Fibroblast of gingiva (primary cell): ENCODE measurements at places on chromosomes 7 and 10.

DNA sequence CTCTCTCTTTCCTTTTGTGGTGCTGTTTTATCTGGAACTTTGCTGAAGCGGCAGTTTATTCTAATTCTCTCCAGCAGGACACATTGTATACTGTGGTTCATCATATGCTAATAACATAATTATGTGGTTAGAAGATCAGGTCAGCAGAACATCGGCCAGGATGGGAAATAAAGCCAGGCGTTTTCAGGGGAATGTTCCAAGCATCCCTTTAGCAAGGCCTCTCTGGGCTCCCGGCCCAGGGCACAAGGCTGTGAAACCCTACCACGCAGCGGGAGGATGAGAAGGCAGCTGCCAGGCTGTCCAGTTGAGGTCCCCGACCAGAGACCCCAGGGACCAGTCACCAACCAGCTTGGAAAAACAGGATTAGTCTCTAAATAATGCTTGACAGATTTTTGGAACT lies 112.2 kb upstream of the GALNT17 start:
- no peak for DNase-seq

GRCh38 chr7:80719261-80719660 lies 80.8 kb downstream of the CD36 start:
- peak; percentile 68 for DNase-seq

DNA sequence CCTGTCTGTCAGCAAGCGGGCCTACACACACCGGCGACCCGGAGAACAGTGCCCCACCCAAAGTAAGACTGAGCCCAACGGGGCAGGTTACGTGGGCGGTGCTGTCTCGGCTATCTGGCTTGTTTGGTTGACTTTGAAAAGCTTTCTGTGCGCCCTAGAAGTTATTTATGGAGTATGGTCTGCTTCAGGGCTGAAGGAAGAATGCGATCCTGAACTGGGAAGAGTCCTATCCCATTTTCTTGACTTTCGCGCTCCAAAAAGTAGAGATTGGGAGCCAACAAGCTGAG lies 1.5 kb downstream of the INA start:
- DNase-seq: no peak

DNA sequence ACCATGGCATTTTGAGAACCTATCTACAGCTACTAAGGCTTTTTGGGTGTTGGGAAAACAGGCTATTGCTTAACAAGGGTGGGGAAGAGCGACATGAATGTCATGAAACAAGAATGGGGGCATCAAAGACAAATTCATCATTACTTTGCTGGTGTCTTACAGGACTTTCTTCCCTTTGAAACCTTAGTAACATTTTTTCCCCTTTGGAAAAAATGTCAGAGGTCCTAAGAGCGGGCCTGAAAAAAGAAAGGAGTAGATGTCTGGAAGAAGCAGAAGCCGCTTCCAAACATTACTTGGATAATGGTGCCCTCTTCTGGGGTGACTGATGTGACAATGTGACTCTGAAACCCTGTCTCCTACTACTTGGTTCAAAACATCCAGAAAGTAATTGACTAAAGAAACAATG lies 3.8 kb upstream of the DDX50 start:
- DNase-seq: peak; percentile 68

- DNase-seq: no peak
Observed at GRCh38 chr10:132787495-132788179, 1.7 kb upstream of the NKX6-2 start.

GRCh38 chr7:105014693-105015389 lies 836 bp downstream of the KMT2E start:
- DNase-seq: peak; percentile 45

DNA sequence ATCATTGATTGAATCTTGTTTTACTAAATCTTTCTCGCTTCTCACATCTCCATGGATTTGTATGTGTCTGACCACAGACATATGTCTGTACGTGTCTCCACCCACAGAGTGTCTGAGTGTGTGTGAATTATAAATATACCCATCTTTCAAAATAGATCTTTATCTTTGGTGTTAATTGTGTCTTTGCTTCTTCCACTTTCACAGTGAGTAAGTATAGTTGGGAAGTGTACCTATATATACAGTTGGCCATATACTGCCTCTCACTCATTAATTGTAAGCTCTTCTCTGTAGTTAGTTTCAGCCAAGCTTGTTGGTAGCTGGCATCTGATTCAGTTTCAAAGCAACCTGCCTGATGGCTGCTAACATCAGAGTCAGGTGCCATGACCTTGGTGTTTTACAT lies 18.4 kb downstream of the EEPD1 start:
- no peak for DNase-seq

DNA sequence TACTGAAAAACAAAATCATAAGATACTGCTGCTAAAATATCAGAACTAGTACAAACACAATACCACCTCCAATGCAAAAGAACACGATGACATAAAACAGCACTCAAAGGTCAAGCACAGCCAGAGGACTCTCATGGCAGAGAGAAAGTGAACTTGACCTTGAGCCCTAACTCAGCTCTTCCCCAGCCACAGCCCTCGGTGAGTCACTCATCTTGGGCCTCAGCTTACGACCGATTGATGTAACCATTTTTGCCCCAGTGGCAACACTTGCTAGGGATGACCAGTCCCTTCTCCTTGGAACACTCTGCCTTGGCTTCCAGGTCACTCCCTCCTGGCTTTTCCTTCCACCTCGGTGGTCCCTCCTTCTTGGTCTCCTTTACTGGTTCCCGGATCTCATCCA lies 77.8 kb downstream of the JAZF1 start:
- DNase-seq: peak; percentile 65

GRCh38 chr7:21542891-21543527 lies at the start of gene DNAH11:
Gene DNAH11, plus strand, starts transcription at chr7:21543039. Its CDS starts 207 bp downstream, at chr7:21543246.
- no peak for DNase-seq

GRCh38 chr10:127351542-127351941 lies 155.2 kb upstream of the INSYN2A start:
- DNase-seq: no peak

DNA sequence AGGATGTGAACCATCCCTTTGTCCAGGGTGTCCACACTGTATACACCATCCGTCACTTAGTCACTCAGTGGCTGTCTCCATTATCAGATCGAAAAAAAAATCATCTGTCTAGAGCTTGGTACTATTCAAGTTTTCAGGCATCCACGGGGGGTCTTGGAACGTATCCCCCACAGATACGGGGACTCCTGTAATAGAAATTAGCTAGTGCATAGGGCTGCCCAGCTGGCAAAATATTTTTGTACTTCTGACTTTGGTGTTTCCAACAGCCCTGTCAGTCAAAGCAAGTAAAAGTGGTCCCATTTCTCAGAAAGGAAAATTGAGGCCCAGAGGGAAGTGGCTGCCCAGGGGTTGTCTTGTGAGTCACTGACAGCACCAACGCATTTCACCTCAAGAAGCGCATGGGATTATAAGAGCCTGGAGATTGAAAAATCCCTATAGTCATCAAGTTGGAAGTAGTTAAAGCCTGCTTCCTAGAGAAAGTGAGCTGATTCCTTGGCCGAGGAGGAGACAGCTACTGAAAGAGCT lies 52.1 kb upstream of the SLC29A3 start:
- no peak for DNase-seq

DNA sequence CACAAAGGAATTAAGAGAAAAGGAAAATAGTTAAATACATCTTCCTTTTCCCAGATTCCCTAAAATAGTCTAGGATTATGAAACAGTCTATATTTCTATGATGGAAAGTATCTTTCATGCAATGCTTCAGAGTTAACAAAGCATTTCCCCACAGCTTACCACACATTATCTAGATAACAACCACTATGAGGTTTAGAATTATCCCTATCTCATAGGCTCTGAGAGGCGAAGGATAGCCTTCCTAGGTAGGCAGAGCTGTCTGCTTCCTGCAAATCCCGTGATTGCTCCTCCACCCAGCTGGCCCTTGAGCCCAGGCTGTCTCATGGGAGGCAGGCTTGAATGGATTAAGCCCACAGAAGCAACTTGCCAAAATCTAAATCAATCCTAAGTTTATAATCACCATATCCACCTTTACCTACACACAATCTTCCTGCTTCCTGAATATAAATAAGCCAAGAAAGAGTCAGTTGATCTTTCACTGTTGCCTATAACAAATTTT lies 321.4 kb upstream of the AOAH start:
- DNase-seq: no peak

GRCh38 chr7:22193450-22193983 lies 163.4 kb downstream of the RAPGEF5 start:
- DNase-seq: peak; percentile 40

- no peak for DNase-seq
Observed at GRCh38 chr7:7486362-7486761, 49.3 kb downstream of the COL28A1 start.

- no peak for DNase-seq
Observed at GRCh38 chr10:43308515-43308914, 41.6 kb upstream of the RASGEF1A start.

DNA sequence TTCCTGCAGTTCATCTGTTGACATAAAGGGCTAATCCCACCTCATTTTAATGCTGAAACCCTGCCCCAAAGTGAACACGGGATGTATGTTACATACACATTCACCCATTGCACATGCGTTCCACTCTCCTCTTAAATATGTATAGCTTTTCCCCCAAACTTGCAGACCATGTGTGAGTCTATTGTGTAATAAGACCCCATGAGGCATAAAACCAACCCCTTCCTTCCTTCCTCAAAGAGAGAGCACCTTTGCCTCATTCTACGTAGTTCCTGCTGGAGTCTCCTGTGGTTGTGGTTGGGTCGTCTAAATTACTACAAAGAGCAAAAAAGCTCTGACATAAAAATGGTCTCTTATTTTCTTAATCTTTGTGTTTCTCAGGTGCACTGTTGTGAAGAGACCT lies 345.7 kb upstream of the KLF6 start:
- DNase-seq: no peak

DNA sequence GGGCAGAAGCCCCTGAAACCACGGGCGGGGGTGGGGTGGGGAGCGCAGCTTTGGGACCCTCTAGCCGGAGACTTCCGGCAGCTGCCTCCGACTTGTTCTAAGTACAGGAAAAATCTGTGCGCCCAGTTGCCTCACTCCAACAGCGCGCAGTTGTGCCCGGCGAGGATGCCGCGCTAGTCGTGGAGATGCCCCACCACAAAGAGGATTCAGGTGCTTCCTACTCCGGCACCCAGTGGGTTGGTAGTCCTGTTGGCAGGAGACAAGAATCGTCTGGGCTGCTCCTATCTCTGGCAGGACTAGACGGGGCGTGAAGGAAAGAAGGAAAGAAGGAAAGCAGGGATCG lies 465 bp upstream of the NPY start:
- no peak for DNase-seq

DNA sequence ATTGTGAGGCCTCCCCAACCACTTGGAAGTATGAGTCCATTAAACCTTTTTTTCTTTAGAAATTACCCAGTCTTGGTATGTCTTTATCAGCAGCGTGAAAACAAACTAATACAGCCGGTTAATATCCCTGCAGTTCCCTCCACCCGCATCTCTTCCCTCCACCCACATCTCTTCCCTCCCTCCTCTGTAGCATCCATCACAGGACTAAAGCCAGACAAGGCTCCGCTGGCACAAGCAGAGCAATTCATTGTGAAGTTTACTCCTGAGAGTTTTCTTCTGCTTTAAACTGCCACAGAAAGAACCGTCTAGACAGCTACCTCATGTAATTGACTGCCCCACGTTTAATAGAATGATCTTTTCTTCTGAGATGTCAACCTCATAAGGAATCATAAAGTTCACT lies 131.5 kb downstream of the KIAA1217 start:
- no peak for DNase-seq

DNA sequence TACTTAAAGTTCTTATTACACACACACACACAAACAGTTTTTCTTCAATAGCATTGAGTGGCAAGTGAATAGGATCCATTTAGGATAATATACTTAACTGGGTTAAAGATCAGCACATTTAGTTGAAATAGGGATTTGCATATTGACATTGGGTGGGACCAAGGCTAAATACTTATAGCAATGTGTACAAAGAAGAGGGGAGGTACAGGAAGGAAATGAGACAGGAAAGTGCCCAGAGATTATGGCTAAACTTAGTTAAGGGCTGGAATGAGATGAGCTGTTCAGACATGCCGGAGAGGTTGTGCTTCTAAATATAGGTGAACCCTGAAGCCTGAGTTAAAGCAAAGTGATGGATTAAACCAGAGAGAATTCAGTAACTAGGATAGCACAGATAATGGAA lies 95.1 kb downstream of the LSMEM1 start:
- no peak for DNase-seq

- DNase-seq: no peak
Observed at GRCh38 chr7:48045195-48045765, 9.9 kb downstream of the C7orf57 start.

DNA sequence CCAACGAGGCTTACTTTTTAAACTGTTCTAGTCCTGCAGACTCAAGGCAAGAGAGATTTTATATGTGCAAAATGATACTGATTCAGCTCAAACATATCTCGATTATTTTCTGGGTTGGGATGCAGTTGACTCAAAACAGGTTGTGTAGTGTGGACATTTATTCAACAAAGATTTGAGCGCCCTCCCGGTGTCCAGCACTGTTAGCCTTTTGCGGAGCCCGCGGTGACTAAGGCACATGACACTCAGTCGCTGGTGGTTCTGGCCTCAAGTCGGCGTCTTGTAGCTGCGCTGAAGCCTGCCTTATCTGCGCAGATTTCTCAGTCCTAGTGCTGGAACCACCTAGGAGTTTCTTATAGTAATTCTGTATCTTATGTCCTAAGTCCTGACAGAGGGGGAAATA lies 938 bp upstream of the CADPS2 start:
- peak; percentile 63 for DNase-seq

- DNase-seq: peak; percentile 51
Observed at GRCh38 chr7:140200061-140200989, 23.5 kb upstream of the KDM7A start.

DNA sequence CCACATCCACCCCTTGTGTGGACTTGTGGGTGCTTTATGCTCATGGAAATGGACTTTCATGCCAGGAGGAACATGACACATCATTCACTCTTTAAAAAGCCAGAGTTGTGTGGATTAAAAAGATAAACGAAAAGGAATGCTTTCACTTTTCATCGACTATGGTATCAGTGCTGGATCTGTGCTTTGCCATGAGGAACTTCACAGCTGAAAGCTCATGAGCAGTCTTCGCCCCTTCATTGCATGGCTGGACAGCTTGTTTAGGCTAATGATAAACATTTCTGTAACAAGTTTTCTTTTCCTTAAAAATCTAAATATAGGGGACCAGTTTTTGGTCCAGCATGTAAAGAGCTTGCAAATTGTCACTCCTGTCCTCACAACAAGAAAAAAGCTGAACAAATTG lies 173.6 kb upstream of the NPS start:
- DNase-seq: no peak
